Tibial nerve (tissue), 4 donors: ENCODE measurements at places on chromosomes 7 and 10. TPM values are rescaled to one million over a fixed set of nuclear protein-coding genes. Genes with fewer than 3 reads are reported as not detected.

DNA sequence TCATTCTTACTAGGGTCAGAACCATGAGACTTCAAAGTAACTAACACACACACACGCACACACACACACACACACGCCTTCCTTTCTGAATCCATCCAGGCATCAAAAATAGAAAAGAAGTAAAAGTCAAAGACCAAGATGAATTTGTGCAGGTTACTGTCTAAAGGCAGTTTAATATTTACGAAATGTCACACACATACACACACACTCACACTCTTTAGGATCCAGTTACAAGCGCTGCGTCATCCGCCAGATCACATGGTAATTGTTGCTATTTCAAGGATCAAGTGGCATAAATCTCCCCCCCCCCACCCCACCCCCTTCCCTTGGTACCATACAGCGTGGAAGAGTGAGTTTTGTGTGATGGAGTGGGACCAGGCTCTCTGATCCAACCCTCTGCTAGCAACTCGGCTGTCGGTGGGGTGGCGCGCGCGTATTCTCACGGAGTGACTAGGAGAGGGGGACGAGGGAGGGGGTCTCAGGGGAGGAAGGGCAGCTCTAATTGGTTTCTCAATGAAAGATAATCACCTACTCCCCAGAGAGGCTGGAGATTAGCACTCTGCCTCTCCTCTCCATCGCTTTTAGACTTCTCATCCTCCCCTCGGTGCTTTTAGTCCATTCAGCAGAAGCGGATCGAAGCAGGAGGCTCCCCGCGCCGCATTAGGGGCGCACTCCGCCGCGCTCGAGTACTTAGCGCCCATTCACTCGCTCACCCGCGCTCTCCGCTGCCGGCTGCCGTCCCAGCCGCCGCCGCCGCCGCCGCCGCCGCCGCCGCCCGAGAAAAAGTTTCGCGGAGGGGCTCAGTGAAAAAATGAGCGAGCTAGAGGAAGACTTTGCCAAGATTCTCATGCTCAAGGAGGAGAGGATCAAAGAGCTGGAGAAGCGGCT lies 83.5 kb upstream of the PRKG1 start:
- H3K4me3 ChIP-seq, result peak overlapping the region; percentile 52
- H3K27ac ChIP-seq, result peak overlapping the region; percentile 87
- peaks cover 28% of the 10 kb centered on the region for H3K27me3 ChIP-seq
- no peak for DNase-seq

SLC25A28 gene
- 49.8 TPM for total RNA-seq

TSPAN15 gene
- 46.9 TPM for total RNA-seq

IFIT3 gene
- 7.2 TPM for total RNA-seq

SMIM30 gene
- 42.4 TPM for total RNA-seq
